ENCODE measurements at places on chromosomes 1 and 21. TPM values are rescaled to one million over a fixed set of nuclear protein-coding genes. Genes with fewer than 3 reads are reported as not detected.

DNA sequence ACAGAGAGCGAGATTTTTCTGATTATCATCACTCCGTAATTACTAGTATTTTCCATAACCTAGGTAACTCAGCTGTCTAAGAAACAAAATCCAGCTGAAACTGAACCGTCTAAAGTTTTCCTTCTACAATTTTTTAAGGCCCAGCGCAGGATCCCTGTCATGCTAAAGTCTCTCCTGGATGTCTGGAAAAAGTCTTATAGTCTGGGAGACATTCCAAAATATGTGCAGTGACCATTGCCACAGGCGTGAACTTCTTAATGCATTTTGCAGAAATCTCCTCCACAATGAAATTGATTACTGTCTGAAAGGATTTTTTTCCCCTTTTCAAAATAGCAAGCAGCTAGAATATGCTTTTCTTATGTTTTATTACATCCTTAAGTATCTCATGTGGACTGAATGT, 209.3 kb upstream of the C1orf105 start:
- DNase-seq, result no peak

GRCh38 chr1:40948741-40949443, 30.6 kb upstream of the CTPS1 start:
- no peak for DNase-seq

DNA sequence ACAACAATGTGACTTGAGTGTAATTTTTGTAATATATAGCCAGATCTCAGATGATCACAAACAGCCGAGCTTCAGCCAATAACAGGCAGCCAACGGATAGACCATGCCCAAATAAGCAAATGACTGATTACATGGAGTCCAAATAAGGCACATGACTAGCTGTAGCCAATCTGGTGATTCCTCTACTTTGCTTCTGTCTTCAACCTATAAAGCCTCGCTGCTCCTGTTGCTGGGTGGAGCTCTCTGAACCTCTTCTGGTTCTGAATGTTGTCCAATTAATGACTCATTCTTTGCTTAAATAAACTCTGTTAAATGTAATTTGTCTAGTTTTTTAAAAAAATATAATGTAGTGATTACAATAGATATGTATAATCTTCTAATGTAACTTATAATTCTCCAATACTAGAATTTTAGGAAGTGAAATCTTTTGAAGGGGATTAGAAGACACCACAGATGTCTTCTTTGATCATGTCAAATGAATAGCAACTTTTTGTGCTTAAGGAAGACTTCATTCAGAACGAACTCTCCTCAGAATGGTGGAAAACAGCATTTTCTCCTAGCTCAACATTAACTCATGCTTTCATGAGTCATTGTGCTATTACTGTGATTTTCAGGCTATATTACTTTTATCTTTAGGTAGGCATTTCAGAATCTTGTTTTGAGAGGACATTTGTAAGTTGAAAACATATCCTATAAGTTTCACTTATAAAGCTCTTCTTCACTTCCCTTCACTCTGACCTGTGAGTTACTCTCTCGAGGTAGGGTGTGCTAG, 857.8 kb upstream of the B3GALT2 start:
- no peak for DNase-seq

GRCh38 chr1:185151215-185151614, 5.5 kb downstream of the TRMT1L start:
- DNase-seq, result no peak

- DNase-seq, result no peak
Observed at GRCh38 chr21:27315373-27315772, 348.5 kb upstream of the ADAMTS5 start.

- peak; percentile 91 for DNase-seq
Observed at GRCh38 chr1:89762779-89763648, 57.8 kb upstream of the LRRC8D start.

PTGS2 gene
- total RNA-seq, result 12.6 TPM

LRRC38 gene
- total RNA-seq, result not detected

Data from upper lobe of left lung (tissue), 6 donors.